ENCODE measurements at places on chromosomes 1 and 21. TPM values are rescaled to one million over a fixed set of nuclear protein-coding genes. Genes with fewer than 3 reads are reported as not detected.

The CFHR1 gene
- not detected for total RNA-seq

The SNX7 gene
- 42.8 TPM for total RNA-seq

The TIAM1 gene
- 2.7 TPM for total RNA-seq

The OR2L3 gene
- total RNA-seq = not detected

The SPOCD1 gene
- total RNA-seq = 15.3 TPM

The FOXJ3 gene
- 18.6 TPM for total RNA-seq

The BTBD8 gene
- total RNA-seq = 3.9 TPM

The RPL11 gene
- total RNA-seq = 1,510 TPM

The TRIM63 gene
- not detected for total RNA-seq

The FMO1 gene
- not detected for total RNA-seq

The VAMP4 gene
- 7.1 TPM for total RNA-seq

The C8B gene
- total RNA-seq = not detected

The LRRC39 gene
- not detected for total RNA-seq

The CYYR1 gene
- 1.4 TPM for total RNA-seq

The BRWD1 gene
- total RNA-seq = 30.2 TPM

The HFM1 gene
- total RNA-seq = 0.39 TPM

The TCP10L gene
- total RNA-seq = not detected

The ELAPOR1 gene
- 0.13 TPM for total RNA-seq

The TMEM82 gene
- not detected for total RNA-seq

The OR2G6 gene
- total RNA-seq = not detected

The OVAAL gene
- not detected for total RNA-seq

The GPR89A gene
- total RNA-seq = 13.4 TPM

The IL10 gene
- not detected for total RNA-seq

The DHRS3 gene
- total RNA-seq = 46.6 TPM

The TMEM50A gene
- total RNA-seq = 85.1 TPM

The DISP3 gene
- total RNA-seq = not detected

The CYP4A22 gene
- not detected for total RNA-seq

The AADACL4 gene
- not detected for total RNA-seq

The NCSTN gene
- total RNA-seq = 76.6 TPM

The CHML gene
- total RNA-seq = 10.3 TPM

The EEIG2 gene
- total RNA-seq = 18.0 TPM

The OR2L5 gene
- not detected for total RNA-seq

The PRR9 gene
- not detected for total RNA-seq

The RGS8 gene
- not detected for total RNA-seq

The MX2 gene
- 0.80 TPM for total RNA-seq

The RBP7 gene
- total RNA-seq = not detected

The TRIM46 gene
- 6.4 TPM for total RNA-seq
